GM13977 (cell line): ENCODE measurements at places on chromosomes 5 and 9.

DNA sequence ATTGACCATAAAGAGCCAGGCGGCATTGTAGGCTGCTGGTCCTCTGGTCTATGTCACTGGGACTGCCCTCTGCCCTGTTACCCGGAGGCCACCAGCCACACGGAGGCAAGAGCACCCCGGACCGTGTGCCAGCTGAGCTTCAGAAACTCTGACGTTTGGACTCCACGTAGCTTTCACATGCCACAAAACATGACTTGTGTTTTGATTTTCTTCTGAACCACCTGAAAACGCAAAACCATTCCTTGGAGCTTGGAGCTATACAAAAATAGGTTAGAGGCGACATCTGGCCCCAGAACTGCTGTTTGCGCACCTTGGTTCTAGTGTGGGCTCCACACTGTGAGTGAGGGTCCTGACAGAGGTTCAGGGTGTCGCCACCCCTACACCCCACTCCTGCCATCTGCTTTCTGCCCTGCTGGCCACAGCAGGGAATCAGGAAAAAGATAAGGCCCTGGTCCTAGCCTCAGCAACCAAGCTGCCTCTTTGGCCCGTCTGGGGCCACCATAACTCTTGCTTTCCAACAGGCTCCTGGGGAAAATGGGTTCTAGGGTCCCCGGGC lies 151.3 kb upstream of the IRX2 start:
- DNase-seq, result no peak

DNA sequence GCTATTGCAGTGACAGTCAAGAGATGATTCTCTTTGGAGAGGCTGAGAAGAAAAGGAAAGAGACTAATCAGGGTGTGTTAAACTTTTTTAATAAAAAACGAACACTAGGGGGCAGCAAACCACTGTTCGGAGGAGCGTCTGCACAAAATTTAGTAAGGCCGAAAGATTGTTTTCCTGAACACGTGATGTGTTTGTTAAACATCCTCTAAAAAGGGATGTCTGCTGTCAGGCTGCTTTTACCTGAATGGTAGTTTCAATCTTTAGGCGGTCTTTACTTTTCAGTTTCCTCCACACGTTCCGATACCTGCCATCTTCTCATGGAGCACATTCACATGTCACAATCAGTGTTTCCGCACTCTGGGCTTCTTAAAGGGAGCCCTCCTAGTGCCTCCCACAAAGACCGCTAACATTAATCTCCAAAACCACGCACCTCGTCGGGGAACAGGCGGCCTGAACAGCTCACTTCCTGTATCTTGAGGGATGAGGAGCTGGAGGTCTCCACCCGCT lies 125.2 kb downstream of the GPBP1 start:
- peak; percentile 39 for DNase-seq

DNA sequence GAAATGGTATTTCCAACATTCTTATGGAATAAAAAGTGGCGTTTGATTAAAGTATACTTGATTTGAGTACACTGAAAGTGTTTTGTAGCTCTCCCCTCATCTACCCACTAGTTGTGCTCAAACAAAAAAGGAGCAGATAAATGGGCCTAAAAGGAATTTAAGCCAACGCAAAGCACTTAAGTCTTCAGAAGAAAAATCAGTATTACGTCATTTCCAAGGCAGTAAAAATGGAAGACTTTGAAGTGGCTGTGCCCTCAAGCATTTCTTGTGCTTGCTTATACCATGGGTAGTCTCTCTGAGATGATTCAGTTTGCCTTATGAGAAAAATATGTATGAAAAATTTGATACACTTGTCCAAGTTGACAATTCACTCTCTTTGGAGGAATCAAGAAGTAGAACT lies 279.9 kb upstream of the CD180 start:
- no peak for DNase-seq

GRCh38 chr5:75202935-75203334 lies 33.7 kb downstream of the ANKRD31 start:
- DNase-seq, result no peak

DNA sequence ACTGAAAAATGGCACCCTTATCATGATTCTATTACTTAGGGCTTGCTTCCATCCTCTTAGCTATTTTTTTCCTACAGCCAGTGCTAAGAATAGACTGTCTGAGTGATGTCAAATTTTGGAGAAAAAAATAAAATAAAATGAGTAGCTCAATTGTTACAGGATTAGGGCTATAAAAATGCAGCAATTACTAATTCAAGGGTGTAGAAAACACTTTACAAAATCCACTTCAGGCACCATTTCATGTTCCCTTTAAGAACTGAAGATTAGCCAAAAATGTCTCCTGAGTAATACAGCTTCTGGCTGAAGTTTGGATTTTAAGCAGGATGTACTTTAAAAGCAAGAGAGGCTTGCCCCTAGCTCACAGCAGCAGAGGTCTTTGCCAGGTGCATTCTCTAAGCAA lies 240.5 kb upstream of the IRX1 start:
- no peak for DNase-seq

- DNase-seq, result no peak
These were observed 100.2 kb downstream of the SCAI start for GRCh38 chr9:125043148-125043547.

DNA sequence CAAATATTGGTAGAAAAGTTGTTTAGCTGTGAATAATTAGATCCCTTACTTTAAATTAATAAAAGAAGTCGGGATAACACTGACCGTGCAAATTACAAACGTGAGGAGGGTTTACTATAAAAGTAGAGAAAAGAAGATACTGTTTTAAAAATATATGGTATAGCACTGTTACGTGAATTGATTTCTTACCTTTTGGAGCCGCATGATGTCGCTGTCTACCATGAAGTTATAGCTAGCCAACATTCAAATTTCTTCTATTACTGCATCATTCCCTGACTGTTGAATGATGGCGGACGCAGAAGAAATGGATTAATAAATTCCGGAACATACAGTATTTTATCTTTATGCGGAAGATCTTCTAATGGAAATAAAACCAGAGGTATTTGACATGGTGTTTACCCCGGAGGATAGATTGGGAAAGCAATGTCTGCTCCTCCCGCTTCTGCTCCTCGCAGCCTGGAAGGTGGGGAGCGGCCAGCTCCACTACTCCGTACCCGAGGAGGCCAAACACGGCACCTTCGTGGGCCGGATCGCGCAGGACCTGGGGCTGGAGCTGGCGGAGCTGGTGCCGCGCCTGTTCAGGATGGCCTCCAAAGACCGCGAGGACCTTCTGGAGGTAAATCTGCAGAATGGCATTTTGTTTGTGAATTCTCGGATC lies at the start of gene PCDHA6:
Gene PCDHA6 (plus strand): TSS at position 257 of the 658 bp plus-strand sequence. CDS start 132 bp downstream, at position 389.
- no peak for DNase-seq

DNA sequence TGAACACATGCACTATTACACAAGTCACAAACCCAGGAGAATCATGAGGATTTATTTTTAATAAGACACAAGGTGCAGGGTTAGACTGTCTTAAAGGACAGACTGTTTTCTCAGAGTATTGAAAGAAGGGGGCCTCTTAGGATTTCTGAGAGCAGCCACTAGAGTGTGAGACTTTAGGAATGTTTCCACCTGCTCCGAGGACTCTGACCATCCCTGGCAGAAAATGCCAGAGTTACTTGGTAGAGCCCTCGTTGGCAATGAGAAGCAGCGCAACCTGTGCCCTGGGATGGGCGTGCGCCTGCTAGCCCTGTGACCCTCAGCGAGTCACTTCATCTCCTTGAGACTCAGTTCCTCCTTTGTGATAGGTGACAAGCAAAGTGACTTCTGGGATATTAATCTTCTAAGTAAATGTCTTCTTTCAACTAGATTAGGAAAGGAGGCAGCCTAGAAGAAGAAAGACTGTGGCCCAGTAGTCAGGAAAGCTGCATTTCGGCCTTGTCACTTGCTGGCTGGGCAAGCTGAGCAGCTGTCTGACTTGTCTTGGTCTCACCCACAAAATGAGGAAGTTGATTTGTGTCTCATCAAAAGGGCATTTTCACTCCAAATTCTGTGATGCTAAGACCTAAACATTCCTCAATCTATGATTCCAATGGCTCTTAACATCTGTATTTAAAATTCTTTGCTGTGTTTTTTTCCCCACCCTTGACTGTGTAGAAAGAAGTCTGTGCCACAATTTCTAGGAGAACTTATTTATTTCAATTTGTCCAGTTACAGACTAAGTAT lies 60.5 kb downstream of the PTCD2 start:
- peak; percentile 27 for DNase-seq

DNA sequence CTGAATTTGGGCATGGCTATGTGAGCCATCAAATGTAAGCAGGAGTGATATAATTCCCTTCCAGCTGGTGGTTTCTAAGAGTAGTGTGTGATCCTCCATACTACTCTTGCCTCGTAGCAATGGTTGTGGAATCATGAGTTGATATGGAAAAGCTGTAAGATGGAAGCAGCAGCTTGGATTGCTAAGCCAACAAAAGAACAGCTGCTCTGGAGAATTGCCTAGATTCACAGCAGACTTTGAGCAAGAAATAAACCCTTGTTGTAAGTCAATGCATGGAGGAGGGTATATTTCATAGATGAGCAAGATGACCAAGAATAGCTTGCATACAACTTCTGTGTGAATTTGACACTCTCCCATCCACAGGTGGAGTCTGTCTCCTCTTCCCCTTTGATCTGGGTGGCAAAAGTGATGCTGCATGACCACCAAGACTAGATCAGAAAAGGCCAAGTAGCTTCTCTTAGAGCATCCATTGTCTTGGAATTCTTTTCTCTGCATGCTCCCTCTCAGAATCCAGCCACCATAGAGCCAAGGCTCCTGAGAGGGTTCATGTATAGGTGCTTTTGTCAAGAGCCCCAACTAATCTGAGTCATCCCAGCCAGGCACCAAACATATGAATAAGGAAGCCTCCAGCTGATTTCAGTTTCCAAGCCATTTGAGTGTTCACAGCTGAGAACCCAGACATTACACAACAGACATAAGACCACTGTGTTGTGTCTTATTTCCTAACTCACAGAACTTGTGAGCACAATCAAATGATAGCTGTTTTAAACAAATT lies 79.0 kb downstream of the PRLR start:
- DNase-seq, result no peak

GRCh38 chr5:3300726-3301125 lies 294.9 kb upstream of the IRX1 start:
- no peak for DNase-seq

DNA sequence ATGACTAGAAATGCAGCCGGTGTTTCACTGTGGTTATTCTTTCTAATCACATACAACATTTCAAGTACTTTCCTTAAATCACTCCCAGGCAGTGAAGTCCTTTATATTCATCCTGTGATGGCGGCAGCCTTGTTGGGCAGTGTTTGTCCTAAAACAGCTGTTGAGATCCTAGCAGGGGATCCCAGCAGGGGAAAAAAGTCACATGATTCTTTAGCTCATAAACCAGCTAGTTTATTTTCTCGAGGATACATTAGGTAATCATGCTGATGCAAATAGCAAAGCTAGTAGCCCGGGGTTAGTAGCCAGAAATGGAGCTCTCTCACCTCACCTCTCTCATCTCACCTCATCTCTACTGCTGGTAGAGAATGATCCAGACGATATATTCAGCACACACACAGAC lies 70.5 kb downstream of the FOXD1 start:
- no peak for DNase-seq

- no peak for DNase-seq
These were observed 3.5 kb downstream of the TXNDC8 start for GRCh38 chr9:110334183-110334582.

- no peak for DNase-seq
These were observed 389.6 kb downstream of the KDM4C start for GRCh38 chr9:7147121-7148090.
